ENCODE measurements at places on chromosomes 7 and 10.
A peak's percentile ranks its signal among the peaks of the same experiment; 100 is the strongest.

- no peak for DNase-seq
These were observed 26.2 kb downstream of the CCDC3 start for GRCh38 chr10:12975266-12975665.

- DNase-seq = peak; percentile 49
These were observed 34.3 kb upstream of the ZNF32 start for GRCh38 chr10:43682956-43683355.

- DNase-seq = no peak
These were observed 374.9 kb upstream of the CELF2 start for GRCh38 chr10:10642751-10643150.

- no peak for DNase-seq
These were observed 196.5 kb downstream of the ACTR3B start for GRCh38 chr7:152956006-152956405.

- DNase-seq = no peak
These were observed 7.7 kb downstream of the PNLIP start for GRCh38 chr10:116553378-116553980.

GRCh38 chr7:156334636-156335035, 305.9 kb upstream of the RNF32 start:
- DNase-seq = no peak

DNA sequence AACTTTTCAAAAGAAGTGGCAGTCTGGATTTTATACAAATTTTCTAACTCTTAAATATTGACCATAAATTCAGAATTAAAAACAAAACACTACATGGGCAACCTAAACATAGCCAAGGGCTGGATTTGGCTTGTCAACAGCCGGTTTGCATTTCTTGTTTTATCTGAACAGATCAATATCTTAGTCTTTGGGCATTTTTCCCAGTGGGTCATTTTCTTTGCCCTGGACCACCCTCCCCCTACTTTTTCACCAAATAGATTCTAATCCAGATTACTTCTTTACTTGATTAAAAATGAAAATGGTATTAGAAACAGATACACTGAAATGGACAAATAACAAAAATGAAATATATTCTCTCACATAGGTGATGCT, 189.0 kb downstream of the ANK3 start:
- no peak for DNase-seq

GRCh38 chr10:131072651-131073468, 238.7 kb downstream of the TCERG1L start:
- DNase-seq = no peak

GRCh38 chr10:93904901-93905300, 11.1 kb downstream of the SLC35G1 start:
- DNase-seq = no peak

DNA sequence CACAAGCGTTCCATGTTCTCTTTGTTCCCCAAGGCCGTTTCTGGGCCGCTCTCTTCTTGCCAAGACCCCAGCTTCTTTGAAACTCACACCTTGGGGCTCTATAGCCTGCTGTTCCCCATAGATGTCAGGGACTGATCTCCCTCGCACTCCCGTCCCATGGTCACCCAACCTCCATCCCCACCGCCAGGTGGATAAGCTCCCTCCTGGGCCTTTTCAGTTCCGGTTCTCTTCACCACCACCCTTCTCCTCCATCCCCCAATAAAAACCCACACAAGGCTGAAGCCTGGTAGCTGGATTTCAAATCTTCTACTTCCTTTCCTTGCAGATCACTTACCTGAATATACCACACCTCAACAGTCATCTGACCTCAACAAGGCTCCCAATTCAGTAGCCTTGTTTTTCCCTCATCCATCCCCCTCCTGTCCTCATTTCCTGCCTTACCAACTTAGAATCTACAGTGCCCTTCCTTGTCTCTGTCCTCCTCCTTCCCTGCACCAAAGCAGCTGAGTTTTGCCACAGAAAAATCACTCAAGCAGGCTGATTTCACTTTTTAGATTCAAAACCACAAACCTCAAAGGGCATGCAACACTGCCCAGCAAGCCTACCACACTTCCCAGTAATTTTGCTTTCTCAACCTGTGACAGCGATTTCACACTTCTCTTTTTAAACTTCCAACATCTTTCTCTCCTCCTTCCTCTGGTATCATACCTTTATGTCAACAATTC, 7.7 kb downstream of the SLC37A3 start:
- no peak for DNase-seq

- no peak for DNase-seq
These were observed 168.5 kb downstream of the PLXNA4 start for GRCh38 chr7:132407764-132408163.

DNA sequence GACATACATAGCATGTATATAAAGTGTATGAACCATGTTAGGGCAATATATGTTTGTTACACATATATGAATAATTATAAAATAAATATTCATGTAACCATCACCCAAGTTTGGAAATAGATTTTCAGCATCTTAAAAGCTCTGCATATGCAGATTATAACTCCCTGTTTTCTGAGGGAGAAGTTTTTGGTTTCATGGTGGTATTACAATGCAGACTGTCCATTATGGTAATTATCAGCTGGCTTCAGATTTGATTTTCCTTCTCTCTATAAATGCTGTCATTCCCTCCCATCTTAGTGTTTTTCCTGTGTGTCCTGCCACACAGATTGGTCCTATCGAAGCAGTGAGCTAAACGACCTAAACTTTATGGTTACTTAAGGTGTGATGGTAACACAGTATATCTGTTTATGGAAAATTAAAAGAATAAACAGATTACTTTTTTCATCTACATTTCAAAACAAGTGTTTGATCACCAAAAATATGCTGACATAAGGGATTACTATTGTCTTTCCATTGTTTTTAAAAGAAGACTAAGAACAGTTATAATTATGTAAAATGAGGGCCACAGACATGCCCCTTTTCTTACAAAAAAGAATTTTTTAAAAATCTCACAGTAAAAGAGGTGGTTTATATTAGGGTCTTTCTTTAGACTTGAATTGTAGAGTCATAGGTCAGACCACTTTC, 17.7 kb downstream of the PRPF18 start:
- DNase-seq = no peak

GRCh38 chr10:31384589-31384949, 65.6 kb downstream of the ZEB1 start:
- no peak for DNase-seq

DNA sequence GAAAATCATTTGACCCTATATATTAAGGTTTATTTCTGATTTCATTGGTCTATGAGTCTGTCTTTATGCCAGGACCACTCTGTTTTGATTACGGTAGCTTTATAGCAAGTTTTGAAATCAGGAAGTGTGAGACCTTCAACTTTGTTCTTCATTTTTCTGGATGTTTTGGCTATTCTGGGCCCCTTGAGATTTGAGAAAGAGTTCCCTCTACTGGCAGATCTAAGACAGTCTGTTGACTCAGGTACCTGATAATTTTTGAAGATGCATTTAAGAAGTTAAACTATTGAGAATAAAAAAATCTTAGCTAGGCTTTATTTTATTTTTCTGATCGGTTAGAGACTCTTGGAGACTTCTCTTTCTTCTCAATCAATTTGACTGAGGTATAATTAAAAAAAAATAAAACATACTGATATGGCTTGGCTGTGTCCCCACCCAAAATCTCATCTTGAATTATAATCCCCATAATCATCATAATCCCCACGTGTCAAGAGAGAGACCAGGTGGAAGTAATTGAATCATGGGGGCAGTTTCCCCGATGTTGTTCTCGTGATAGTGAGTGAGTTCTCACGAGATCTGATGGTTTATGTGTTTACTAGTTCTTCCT, 209.2 kb downstream of the SNX10 start:
- DNase-seq = no peak

DNA sequence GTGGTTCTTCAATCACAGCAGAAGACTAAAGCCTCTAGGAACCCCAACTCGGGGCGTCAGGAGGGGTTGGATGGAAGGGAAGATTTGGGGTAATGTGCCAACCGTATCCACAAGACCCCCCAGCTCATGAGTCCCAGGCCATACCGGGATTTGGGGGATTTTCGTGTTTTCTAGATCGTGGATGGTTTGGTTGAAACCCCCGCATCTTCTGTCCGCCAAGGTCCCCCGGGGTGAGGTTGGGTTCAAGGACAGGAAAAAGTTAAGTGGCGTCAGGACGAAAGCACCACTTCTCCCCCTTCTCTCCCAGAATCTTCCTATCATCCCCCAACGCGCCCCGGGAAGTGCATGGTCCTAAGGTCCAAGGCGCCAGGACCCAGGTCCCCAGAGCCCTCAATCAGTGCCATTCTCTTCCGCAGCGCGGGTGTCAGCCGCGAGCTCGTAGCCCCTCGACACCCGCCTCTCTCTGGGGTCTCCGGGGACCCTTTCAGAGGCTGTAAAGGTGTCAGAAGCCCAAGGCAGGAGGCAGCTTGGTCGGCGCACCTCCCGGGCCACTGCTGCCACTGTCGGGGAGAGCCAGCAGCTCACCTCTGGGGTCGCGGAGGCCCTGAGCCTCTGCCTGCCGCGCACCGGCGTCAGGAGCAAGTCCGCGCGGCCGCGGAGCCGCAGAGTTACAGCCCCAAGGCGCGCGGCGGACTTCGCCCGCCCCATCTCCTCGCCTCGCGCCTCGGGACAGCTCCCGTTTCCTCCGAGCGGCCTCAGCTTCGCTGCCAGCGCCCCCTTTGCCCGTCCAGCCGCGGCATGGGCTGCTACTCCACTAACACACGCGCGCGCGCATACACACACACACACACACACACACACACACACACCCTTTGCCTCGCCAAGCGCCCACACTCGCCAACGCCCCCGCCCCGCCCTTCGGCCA, 1.5 kb downstream of the MKX start:
- DNase-seq = peak; percentile 75

DNA sequence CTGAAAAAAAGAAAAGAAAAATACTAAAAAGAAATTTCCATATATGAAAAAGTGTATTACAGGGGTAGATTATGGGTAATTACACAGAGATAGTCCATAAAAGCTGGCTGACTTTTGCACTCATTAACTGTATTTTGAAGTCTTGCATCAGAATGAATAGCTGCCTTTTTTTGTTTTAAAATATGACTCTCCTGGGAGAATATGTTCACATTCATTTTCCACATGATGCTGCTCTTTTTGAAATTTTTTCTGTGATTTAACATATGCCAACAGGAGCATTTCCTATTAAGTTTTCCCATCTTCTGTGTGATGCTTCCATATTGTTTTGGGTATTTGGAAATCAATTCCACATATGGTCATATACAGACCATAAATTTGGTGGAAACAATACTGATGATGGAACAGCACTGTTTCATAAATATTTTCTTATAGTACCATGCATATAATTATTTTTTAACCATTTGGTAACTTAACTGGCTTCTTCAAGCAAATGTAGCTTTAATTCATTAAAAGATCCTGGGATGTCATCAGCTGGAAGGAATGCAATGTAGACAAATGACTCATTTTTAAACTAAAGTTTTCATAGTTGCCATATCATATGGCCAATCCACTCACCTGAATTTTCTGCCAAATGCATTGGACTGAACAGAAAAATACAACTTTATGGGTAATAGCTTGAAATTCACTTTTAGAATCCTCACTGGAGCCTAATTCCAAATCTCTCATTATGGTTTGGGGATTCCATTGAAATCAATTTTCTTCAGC, 313.9 kb upstream of the GLI3 start:
- no peak for DNase-seq

GRCh38 chr7:152006336-152006735, 19.1 kb upstream of the GALNT11 start:
- DNase-seq = no peak

- DNase-seq = peak; percentile 10
These were observed 712 bp upstream of the CPVL start for GRCh38 chr7:29146888-29147609.

GRCh38 chr10:121385136-121385535, 213.1 kb downstream of the FGFR2 start:
- DNase-seq = no peak

DNA sequence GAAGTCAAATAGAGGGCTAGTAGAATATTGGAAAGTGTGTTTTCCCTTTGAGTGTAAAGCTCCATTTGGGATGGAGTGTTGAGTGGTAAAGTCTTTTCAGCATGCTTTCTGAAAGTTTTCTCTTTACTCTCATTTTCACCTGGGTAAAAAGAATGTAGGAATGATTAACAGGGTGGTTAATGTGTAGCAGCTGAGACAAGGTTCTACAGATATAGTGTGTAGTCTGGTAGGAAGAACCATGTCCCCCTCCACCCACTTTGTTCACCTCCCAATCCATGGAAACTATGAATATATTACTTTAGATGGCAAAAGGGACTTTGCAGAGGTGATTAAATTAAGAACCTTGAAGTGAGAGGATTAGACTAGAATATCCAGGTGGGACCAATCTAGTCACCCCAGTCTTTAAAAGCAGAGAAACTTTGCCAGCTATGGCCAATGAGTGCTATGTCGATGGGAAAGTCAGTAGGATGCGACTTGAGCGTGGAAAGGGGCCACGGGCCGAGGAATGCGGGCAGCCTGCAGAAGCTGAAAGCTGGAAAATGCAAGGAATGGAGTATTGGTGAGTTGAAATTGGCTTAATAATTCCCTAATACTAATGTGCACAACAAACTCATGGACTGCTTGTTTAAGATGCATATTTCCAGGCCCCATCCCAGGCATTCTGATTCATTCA, 166.3 kb upstream of the AHR start:
- DNase-seq = no peak

DNA sequence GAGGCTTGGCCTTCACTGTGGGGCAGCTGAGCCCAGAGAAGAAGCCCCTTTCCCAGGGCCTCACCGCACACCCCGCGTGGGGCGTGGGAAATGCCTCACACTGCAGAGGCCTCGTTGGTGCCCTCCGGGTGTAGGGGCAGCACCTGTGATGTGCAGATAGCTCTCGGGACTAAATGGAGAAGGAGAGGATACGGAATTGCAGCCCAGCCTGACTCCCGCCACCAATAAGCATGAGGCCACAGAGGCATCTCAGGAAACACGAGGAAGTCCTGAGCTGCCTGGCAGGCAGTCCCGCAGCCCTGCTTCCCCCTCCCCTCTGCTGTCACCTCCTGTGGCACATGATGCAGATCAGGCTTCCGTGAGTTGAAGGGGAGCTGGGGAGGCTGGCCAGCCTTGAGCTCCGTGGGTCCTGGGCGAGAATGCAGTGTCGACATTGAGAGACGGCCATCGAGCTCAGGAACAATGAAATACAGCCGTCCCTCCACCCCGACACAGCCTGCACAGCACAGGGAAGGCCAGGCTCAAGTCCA, 59.6 kb upstream of the PPP2R2D start:
- no peak for DNase-seq
